HS-27A (cell line): ENCODE measurements at places on chromosomes 4 and X.

DNA sequence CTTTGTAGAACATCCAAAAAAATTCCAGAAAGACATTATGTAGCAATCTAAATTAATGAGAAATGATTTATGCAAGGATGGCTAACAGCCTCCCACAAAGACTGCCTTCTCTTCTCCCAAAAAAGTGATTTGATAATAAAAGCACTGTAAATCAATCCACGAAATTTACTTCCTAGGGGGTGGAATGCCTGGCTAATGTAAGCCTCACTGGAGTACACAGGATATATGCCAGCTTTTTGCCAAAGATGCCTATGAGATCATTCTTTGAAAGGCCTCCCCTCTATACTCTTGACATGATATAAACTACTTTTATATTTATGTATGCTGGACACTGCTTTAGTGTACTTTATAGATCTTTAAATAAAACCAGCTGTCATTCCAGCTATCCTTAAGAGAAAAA lies 211.1 kb downstream of the ADAMTS3 start:
- no peak for DNase-seq

- DNase-seq: no peak
Observed at GRCh38 chr4:148072789-148073188, 340.9 kb downstream of the ARHGAP10 start.

DNA sequence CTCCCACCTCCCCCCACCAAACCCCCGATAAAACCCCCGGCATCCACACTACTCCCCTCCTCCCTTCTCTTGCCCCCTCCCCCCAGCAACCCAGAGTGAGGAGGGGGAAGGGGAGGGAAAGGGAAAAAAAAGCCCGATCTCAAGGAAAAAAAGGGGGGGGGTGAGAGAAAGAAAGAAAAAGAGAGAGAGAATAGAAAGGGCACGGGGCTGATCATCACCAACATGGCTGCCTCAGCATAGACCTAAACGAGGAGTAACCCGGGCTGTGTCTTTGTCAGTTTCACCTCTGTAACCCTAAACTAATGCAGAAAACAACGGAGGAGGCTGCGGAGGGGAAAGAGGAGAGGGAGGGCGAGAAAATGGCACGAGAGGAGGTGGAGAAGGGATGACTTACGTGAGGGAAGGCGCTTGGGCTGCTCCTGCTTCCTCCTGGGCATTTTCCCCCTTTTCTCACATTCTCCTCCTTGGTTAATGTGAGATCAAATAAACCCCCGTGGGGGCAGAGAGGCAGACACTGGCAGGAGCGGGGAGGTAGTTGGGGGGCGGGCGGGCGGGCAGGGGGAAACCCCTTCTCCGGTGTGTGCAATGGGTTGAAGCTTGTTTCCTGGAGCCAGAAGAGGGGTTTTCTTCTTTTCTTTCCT lies 532 bp downstream of the ZNF827 start:
- no peak for DNase-seq

DNA sequence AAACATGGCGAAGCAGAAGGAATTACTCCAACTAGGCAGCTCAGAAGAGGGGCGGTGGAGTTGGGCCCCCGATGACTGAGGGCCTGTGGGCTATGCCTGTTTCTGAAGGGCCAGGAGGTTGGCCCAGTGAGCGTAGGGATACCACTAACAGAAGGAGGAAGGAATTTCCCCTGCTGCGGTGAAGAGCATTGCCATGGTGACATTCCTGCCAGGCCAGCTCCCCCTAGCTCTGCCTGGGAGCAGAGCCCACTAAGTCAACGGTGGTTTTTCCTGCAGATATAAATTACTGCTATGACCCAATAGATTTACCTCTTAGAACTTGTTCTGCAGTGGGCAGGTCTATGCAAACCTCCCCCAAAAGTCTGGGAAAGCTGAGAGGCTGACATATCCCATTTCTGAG lies 28.9 kb upstream of the HMX1 start:
- DNase-seq: no peak

DNA sequence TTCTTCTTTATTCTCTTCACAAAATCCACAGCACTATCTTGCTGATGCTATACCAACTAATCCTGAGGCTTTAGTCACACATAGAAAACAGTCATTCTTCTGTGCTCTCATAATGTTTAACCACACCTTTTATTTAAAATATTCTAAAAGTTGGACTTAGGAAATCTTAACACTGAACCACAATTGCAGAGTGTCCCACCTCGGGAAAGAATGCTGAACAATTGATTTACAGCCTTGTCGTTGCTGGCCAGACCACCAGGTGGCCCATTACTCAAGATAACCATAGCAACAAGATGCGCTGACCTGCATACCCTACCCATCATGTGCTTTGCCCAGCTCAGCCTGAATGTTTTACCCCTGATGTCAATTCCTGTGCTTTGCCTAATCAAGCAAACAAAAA lies 100.8 kb downstream of the ARSJ start:
- no peak for DNase-seq

- DNase-seq: no peak
Observed at GRCh38 chr4:185837415-185838103, 25.6 kb upstream of the SORBS2 start.

DNA sequence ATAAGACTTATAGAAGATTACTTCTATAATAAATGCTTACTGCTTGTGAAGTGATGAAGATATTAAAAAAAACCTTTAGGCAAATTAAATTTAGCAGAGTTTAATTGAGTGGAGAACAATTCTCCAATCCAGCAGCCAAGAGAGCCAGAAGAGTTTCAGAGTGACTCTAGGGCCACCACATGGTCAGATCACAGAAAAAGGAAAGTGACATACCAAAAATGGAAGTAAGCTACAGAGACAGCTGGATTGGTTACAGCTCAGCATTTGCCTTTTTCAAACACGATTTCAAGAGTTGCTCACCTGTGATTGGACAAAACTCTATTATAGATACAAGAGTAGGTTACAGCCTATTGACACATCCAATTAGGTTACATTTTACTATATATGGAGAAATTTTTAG lies 79.0 kb upstream of the TRAM1L1 start:
- DNase-seq: no peak
